Activated CD4-positive, alpha-beta T cell treated with anti-CD3 and anti-CD28 coated beads, Interleukin-2, amount 50 U/mL, for 1 hour (primary cell): ENCODE measurements at places on chromosomes 7 and 10.

GRCh38 chr10:36448760-36449691 is 676.4 kb upstream of the ANKRD30A start:
- DNase-seq, result no peak

DNA sequence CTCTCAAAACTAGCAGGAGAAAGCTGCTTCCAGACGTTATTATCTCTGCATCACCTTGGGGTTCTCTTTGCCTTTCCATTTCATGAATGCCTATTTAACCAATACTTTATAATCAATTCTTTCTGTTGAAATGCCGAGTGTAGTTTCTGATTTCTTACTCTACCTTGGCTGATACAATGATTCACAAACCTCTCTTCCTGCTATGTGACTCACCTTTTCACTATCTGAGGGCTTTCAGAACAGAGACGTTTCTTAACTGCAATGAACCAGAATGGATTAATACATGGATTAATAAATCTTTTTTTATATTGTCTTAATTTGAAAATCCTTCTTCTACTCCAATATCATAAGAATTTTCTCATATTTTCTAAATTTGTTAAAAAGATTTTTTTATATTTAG is 46.4 kb upstream of the ZNF746 start:
- no peak for DNase-seq

- no peak for DNase-seq
Measured at GRCh38 chr7:142602183-142602582, 147.1 kb upstream of the PRSS1 start.

DNA sequence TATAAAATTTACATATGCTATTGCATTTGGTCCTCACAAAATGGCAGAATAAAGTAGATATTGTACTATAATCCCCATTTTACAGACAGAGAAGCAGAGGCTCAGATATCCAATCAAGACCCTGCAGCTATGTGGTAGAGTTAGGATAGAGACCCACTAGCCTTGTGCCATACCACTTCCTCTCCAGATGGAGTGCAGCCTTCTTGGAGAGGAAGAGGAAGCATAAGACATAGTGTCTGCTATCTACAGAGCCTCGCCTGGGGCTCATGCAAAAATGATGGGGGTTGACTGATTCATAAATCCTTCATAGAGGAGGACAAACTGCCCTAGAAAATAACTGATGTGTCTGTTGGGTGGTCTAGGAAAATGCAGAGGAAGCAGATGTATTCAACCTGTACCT is 447.3 kb downstream of the KCNMA1 start:
- no peak for DNase-seq

DNA sequence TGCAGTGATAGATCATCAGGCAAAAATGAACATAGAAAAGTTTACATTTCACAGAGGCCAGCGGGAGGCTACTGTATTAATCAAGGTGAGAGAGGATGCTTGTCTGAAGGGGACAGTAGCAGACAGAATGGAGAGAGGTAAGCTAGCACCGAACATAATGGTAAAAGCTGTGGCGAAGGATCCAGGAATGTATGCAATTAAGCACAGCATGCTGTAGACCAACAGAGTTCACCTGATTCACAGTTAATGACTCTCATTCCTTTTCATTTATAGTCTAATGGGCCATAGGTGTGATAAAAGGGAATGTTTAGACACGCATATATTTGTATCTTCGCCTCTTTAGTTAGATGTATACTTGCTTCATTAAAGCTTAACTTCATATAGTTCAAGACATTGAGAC is 150.9 kb upstream of the MBL2 start:
- DNase-seq, result no peak

GRCh38 chr7:34991938-34992840 is 45.1 kb downstream of the DPY19L1 start:
- DNase-seq, result peak; percentile 12

DNA sequence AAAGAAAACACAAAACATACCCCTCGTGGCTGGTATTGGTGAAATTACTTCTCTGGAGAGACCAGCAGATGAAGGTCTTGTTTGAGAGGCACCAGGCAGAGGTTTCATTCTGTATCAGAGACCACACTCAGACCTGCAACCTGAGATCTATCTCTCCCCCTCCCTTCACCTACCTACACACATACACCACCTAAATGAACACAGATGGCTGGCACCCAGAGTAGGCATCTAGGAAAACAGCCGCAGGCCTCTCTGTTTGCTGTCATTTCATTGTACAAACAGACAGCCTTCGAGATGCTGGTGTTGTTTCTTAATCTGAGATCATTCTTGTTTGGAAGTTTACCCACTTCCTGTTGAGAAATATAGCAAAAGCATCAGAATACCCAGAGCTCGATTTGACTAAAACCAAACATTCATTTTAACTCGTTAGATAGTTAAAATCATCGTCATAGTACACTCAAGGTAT is 173.9 kb upstream of the SLC25A13 start:
- DNase-seq, result no peak

GRCh38 chr7:142548978-142549377 is 200.3 kb upstream of the PRSS1 start:
- DNase-seq, result no peak

GRCh38 chr10:102600816-102601215 is 43.5 kb upstream of the TRIM8 start:
- DNase-seq, result no peak

GRCh38 chr10:79149662-79150443 is 81.1 kb downstream of the ZMIZ1 start:
- DNase-seq, result peak; percentile 17

DNA sequence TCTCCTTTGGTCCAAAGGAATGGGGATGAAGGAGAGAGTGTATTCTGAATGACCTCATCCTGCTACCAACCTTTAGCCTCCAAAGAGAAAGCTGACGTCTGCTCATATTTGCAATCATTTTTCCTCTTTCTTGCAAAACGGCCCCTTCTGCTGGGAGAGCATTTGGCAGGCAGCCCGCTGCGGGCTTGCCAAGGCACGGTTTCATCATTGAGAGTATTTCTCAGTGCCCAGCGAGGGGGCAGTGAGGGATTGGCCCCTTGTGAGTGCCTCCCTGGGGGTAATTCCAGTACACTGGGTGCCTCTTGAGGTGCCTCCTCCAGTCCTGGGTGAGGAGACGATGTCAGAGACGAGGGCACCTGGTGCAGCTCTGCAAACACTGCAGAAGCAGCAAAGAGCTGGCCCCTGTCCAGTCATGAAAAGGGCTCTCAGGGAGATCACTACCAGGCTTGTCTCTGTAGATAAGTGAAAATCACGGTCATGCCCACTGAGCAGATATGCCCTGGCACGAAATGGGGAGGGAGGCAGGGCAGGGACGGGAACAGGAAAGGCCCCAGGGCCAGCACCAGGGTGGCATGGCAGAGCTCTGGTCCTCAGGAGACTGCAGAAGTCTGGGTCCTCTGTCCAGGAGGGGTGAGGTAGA is 48.7 kb upstream of the SHH start:
- no peak for DNase-seq

DNA sequence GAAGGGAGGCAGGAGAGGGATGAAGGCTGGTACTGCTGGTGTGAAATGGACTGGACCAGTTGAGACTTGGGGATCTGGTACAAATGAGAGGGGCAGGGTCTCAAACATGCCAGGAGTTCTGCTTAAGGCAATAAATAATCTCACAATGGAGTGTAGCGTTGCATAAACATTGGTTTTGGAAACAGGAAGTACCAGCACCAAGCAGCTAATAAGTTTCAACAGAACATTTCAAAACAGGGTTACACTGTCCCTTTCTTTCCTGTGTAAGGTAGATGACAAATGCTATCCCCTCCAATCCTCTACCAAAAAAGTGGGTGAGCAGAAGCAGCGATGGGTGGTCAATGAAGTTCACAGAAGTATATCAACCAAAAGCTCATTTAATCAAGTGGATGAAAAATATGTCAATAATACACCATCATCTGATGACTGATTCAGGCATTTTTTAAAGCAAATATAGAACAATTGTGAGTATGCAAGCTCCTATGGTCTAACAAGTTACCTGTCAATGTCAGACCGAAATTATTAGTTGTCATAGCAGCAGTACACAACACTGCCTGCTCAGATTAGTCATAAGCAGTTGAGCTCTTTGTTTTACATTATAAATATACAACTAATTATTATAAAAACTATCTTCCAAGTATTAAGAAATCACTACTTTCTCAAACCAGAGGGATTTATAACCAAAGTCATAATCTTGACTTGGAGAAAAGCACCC is 220.0 kb downstream of the FAM107B start:
- no peak for DNase-seq

- DNase-seq, result no peak
Measured at GRCh38 chr10:36943544-36943943, 181.9 kb upstream of the ANKRD30A start.

DNA sequence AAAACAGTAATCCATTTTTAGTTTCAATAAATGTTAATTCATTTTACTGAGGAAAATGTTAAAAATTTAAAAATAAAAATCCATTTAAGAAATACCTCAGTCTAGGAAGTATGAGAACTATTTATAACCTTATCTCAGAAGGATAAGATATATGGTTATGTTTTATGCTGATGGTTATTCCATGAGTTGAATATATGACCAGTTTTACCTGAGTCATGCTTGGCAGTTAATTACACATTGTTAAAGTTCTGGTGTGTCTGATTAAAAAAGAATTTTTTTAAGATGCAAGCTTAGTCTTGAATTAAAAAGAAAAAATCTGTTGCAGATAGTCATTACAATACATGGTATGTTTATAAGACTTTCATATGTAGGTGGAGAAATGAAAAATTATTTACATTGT is 191.7 kb downstream of the ARL4A start:
- DNase-seq, result no peak

DNA sequence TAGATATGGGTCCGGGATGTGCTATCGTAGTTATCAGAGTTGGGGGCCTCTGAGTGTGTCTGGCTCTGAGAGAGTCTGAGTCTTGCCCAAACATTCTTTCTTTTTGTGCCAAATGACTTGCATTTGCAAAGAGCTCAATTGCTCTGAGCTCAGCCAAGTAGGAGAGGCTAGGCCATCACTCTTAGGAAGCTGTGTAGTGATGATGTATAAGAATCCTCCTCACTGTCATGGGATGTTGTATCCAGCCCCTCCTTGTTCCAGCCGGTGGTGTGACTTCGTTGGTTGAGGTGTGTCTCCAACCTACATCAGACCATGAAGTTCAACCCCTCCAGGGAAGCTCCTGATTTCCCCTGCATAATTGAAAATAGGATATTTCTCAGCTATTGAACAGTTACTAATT is 97.5 kb upstream of the NPS start:
- DNase-seq, result no peak

DNA sequence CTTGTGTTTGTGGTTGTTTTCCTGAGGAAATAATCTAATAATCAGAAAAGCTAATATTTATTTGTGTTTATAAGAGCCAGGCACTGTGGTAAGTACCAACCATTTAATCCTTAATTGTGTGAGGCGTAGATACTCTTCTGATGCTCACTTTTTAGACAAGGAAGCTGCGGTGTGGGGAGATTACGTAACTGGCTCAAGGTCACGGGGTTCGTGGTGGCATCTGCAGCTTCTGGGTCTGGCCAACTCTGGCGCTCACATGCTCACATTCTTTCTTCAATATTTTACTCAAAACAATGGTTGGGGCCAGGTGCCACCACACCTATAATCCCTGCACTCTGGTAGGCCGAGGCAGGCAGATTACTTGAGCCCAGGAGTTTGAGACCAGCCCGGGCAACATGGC is 77.6 kb downstream of the RALA start:
- DNase-seq, result no peak

- DNase-seq, result no peak
Measured at GRCh38 chr10:3425261-3425660, 252.7 kb upstream of the PITRM1 start.

DNA sequence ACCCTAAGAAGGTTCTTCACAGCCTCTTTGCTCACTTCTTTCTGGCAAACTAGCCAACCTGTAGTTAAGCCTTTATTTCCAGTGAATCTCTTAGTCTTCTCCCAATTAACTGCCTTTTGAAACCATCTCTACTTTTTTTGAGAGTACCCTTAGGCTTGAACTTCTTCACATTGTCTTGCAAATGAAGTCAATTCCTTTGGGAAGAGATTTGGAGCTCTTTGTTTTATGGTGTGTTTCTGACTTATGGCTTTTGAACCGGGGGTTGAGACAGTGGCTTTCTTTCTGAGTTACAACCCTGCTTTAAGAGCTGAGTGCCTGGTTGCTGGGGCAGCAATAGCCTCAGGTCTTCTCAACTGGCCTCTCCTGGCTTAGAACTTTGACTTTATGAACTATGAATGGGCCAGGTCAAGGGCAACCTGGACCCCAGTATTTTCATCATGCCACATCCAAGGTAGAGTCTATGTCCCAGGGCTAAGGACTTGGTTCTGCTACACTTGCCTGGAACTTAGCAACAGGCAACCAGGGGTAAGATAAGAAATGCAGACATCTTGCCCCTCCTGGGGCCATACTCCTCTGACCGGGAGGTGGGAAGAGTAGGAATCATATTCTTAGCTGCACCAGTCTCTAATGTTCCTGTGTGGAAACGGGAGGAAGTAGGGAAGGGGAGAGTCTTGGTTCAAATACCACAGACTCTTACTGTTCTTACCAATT is 53.0 kb downstream of the SP4 start:
- DNase-seq, result no peak

DNA sequence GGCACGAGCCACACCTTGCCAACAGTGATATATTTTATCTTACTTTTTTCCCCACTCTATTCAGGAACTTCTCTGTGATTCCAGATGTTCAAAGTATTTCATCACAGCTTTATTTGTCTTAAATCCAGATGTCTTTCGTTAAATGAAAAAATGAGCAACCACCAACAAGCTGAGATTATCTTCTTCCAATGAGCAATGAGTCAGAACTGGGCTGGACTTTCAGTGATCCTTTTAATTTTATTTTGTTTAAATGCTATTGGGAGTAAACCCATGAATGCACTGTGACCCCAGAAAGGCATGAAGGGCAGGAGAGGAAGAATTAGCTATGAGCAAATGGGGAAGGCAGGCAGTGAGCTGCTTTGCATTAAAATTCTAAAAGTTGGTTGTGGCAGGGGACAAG is 77.6 kb upstream of the IMMP2L start:
- no peak for DNase-seq

DNA sequence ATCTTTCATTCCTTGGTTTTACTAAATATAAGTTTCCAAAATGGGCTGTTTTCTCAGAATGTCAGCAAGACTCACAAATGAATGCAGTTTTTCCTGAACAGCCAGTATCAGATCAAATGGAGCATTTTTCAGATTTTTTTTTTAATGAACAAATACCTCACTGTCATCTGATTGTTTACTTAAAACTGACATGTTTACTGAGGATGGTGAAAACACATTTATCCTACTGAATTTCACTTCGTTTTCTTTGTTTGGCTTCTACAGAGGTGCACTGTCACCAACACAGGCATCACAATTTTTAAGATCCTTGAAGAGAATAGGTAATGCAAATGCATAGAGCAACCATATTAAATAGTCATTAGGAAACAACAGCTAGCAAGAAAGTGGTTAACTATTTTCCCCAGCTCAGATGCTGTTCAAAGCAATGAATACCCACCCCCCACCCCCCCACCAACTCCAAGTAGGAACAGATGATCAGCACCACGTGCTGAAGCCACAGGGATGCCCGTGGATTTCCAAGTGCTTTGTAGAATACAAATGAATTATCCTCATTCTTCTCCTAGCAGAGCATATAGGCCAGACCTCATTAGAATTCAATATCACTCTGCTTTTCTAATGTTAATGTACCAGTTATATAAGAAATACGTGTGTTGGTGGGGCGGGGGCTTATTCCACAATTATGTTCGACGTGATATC is 205.9 kb downstream of the SKAP2 start:
- DNase-seq, result no peak
